Heart left ventricle (tissue), 16 donors: ENCODE measurements at places on chromosomes 1 and 21. TPM values are rescaled to one million over a fixed set of nuclear protein-coding genes. Genes with fewer than 3 reads are reported as not detected.

The SPRR4 gene
- not detected for polyA plus RNA-seq

The ATXN7L2 gene
- polyA plus RNA-seq, result 2.0 TPM

The VAV3 gene
- 0.57 TPM for polyA plus RNA-seq

The CHRM3 gene
- polyA plus RNA-seq, result 0.27 TPM

The C1QA gene
- polyA plus RNA-seq, result 26.4 TPM

The CSF1 gene
- 9.1 TPM for polyA plus RNA-seq

The USH2A gene
- polyA plus RNA-seq, result 0.99 TPM

The FHAD1 gene
- polyA plus RNA-seq, result 0.06 TPM

The TXNIP gene
- 222 TPM for polyA plus RNA-seq

The LEPROT gene
- 46.2 TPM for polyA plus RNA-seq

The HSD3B2 gene
- polyA plus RNA-seq, result not detected

The EPHB2 gene
- 0.11 TPM for polyA plus RNA-seq

The KIRREL1 gene
- polyA plus RNA-seq, result 3.2 TPM

The AIM2 gene
- 0.04 TPM for polyA plus RNA-seq

The ADAM30 gene
- polyA plus RNA-seq, result not detected

The TYW3 gene
- 14.8 TPM for polyA plus RNA-seq

The NPL gene
- polyA plus RNA-seq, result 2.0 TPM

The GPR37L1 gene
- 0.03 TPM for polyA plus RNA-seq

The FLG2 gene
- not detected for polyA plus RNA-seq

The LCE6A gene
- polyA plus RNA-seq, result not detected

The FAM43B gene
- 1.2 TPM for polyA plus RNA-seq

The UBXN10 gene
- polyA plus RNA-seq, result 0.53 TPM

The CRYAA gene
- not detected for polyA plus RNA-seq

The IGSF9 gene
- not detected for polyA plus RNA-seq

The FMO3 gene
- polyA plus RNA-seq, result 0.58 TPM

The CDA gene
- 2.9 TPM for polyA plus RNA-seq

The ALPL gene
- polyA plus RNA-seq, result 17.8 TPM

The CYP4X1 gene
- 2.2 TPM for polyA plus RNA-seq

The LIN9 gene
- 11.7 TPM for polyA plus RNA-seq

The CHIA gene
- 0.10 TPM for polyA plus RNA-seq

The SLC1A7 gene
- polyA plus RNA-seq, result 0.19 TPM

The TSPEAR gene
- polyA plus RNA-seq, result 2.6 TPM

The DCST1 gene
- polyA plus RNA-seq, result not detected

The TNFRSF18 gene
- not detected for polyA plus RNA-seq

The TEX38 gene
- not detected for polyA plus RNA-seq

The NBPF6 gene
- not detected for polyA plus RNA-seq

The CTSS gene
- polyA plus RNA-seq, result 10.2 TPM

The TIE1 gene
- polyA plus RNA-seq, result 37.6 TPM

The UQCRHL gene
- polyA plus RNA-seq, result 9.8 TPM

The HPDL gene
- polyA plus RNA-seq, result 0.15 TPM

The CCDC190 gene
- polyA plus RNA-seq, result 0.11 TPM

The MR1 gene
- 0.65 TPM for polyA plus RNA-seq

The CCDC24 gene
- polyA plus RNA-seq, result 1.2 TPM

The AGT gene
- polyA plus RNA-seq, result 44.2 TPM

The CFAP57 gene
- polyA plus RNA-seq, result 0.08 TPM

The AMY1A gene
- polyA plus RNA-seq, result not detected
